ENCODE measurements at places on chromosomes 2 and 18.

DNA sequence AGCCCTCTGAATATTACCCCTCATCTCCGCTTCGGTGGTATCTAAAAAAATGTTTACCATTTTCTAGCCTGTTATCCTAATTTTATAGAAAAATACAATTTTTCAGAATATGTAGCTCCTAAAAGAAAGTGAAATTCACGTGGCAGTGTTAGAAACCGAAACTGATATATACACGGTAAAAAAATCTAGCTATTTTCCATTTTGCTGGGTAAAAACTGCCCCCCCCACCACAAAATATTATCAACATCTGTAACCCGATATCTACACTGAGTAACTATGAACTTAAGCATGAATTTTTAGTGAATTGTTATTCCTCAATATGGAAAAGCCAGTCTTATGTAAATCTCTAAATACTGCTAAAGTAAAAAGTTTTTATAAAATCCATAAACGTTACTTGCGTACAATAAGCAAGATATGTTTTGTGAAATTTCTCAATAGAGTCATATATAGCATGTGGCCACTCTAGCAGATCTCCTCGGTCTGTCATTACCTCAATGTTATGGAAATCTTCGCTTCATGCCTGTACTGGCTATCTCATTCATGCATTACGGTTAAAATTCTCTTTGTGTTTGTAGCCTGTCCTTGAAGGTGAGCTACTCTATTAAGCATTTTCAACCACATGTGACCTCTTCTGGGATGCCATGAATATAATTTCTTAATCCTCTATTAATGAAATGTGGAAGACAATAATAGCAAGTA, 524.2 kb downstream of the TRIB2 start:
- no peak for DNase-seq

GRCh38 chr2:204763974-204764703, 218.9 kb downstream of the PARD3B start:
- no peak for DNase-seq

DNA sequence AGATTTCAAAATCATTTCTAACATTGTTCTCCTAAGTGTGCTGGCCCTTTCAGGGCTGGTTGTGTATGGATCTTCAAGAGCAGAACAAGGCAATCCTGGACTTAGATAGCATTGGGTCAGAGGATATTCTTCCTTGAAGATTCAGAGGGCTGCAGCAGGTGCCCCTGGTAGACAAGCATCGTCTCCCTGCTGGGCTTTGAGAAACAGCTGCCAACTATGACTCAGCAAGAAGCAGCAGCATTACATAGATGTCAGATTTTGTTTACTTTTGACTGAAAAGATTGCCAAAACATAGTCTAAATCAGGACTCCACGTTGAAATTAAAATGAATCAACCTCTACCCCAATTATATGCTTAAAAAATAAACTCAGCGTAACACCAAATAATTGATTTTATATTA, 618.8 kb downstream of the SOCS6 start:
- DNase-seq, result no peak

DNA sequence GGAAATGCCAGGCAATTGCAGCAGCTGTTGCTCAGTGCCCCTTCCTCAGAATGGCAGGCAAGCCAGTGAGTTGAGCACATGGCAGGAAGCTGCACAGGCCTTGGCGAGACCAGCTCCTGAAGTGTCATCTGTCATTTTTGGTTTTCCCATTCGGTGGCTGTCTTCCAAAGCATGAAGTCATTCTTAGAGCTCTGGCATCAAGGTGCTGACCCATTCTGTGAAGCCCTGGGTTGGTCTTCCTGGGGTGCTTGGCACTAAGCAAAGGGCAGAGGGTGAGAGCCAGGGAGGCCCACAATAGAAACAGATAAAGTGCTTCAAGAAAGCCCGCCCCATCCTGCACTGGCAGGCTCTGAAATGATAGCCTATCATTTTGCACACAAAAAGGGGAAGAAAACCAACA, 150.5 kb downstream of the VAPA start:
- DNase-seq, result no peak

DNA sequence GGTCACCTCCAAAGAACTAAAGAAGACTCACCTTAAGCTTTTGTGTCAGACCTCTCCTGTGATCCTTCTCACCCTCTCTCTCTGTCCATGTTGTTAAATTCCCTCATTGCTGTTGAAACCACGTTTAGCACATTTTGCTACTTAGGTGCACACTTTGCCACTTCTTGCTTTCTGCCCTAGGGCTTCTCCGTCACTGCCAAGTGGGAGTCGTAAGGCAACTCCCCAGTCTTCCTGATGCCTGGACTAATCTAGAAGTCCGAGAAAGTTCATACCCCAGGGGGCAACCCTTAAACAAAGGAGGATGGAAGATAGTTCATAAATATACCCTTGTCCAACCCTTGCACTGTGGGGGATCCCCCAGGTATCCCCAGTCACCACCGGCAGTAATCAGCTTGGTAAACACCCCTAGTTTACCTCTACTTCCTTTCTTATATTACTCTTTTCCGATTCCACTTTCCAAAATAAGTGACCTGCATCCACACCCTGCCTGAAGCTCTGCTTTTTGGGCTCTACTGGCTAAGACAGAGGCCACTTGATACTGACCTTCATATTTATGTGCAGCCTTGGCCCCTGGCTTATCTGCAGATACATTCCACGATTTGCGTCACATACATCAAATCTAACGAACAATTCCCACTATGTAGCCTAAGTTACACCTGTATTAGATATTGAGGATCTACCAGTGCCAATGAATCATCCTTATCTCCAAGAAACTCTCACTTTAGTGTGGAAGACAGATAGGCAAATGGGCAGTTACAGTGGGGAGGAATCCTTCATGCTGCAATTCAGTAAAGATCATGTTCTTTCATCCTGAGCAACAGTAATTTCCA, 776.2 kb downstream of the RNF144A start:
- DNase-seq, result no peak

- DNase-seq, result no peak
Observed at GRCh38 chr2:150735894-150736498, 248.5 kb upstream of the RND3 start.

DNA sequence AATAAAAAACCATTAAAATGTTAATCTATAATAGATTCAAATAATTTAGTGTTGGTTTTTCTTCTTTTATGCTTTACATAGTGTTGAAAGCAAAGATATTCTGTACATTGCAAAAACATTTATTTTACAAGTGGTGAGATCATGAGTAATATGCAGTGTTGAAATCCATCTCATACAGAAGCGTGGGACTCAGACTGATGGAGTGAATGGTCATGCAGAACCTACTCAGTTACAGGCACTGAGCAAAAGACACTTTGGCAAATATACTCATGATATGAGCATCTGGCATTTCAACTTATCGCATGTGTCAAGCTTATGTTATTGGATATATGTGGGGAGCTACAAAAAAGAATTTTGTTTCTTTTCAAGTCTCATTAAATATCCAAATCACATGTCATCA, 620.2 kb upstream of the NETO1 start:
- DNase-seq, result no peak

GRCh38 chr2:155997538-155997937, 335.0 kb downstream of the NR4A2 start:
- DNase-seq, result no peak

- no peak for DNase-seq
Observed at GRCh38 chr2:221705185-221705877, 133.2 kb upstream of the EPHA4 start.

DNA sequence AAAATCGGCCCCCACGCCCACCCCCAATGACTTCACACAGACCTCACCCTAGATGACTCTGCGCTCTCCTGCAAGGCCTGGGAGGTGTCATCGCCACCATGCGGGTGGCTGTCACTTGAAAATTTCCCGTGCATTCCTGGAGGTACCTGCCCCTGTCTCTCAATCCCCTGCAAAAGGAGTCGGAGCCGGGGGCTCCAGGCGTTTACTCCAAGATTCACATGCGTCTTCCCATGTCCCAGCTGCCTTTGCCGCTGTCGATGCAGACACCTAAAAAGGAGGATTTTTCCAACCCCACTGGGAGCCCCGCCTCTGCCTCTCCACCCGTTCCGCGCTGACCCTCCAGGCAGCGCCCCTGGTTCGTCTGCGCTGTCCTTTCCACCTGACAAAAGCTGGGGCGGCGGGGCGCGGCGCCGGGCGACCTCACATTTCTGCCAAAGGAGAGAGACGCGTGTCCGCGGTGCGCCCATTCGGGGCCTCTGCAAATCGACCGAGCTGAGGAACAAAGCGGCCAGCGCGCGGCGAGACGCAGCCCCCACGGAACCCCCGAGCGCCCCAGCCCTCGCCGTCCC, 667 bp downstream of the REEP1 start:
- DNase-seq, result no peak

GRCh38 chr2:18379870-18380269, 180.6 kb downstream of the RDH14 start:
- DNase-seq, result no peak

- DNase-seq, result no peak
Observed at GRCh38 chr18:46001074-46001473, 33.9 kb upstream of the EPG5 start.

DNA sequence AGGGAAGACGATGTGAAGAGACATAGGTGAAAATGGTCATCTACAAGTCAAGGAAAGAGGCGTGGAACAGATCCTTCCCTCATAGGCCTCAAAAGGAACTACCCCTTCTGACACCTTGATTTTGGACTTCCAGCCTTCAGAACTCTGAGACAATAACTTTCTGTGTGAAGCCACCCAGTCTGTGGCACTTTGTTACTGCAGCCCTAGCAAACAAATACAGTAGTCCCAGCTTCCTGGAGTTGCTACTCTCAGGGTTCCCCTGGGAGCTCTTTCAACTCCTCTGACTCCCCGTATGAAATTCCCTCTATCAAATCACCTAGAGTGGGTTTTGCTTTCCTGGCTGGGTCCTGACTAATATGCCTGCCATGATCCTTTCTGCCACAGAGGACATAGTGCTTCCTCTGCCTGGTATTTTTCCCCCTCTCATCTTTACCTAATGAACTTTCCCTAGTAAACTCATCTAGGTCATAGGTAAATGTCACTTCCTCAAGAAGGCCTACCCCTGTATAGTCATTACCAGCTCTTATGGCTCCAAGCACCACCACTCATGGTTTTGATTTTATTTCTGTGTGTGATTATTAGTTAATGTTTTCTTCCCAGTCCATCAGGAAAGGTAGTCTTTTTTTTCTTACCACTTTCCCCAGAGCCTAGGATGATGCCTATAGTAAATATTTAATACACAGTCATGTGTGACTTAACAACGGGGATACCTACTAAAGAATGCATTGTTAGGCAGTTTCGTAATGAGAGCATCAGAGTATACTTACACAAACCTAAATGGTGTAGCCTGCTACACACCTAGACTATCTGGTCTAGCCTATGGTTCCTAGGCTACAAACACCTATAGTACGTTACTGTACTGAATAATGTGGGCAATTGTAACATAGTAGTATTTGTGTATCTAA, 111.5 kb upstream of the LGALSL start:
- no peak for DNase-seq

DNA sequence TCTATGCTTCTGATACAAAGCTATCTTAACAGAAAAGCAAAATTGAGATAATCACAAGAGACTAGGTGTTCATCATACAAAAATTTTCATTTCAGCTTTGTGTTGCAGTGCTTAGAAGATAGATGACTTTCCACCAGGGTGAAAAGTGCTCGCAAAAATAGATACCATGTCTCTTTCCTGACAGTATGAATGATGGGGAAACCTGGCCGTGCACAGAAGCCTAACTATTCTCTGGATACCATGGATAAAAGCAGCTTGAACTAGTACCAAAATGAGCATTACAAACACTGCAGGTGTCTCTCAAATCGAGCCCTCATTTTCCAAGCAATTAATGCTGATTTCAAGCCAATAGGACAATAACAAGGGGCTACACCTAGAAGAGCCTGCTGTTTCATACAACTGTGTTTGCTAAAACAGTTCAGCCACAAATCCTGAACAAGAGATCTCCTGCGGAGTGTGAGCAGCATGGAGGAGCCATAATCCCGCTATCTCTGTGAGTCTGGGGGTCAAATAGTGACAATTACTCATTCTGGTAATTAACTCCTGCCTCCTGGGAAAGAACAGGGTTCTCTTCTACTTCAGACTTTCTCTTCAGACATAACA, 507.6 kb downstream of the PID1 start:
- no peak for DNase-seq

DNA sequence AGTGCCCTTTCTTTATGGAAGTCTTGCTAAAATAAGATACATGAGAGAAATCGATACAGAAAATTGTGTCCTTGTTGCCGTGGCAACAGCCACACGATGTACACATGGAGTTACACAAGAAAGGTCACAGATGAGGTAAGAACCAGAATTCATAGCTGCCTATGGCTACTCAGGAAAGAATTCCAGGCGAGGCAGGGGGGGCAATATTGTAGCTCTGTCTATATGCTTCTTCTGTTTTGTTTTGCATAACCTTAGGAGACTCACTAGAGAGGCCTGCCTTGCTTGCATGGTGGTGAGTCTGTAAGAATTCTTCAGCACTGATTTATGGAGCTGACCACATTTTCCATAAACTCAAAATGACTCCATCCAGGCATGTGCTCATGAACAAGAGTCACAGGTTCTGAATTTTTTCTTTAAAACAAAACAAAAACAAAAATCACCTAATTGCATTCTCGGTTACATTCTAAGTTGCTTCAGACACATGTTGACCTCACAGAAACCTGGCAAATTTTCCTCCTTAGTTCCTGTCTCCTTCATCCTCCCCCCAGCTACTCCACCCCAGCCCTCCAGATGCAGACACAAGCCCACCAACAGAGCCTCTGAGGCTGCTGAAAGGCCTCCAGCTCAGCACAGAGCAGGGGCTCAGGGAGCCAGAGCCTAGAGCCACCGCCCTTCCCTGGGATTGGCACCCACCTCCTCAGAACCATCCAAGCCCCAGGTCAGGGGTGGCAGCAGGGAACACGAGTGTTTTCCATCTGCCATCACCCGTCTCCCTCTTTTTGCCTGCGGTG, 183.5 kb downstream of the ANTXR1 start:
- DNase-seq, result no peak

DNA sequence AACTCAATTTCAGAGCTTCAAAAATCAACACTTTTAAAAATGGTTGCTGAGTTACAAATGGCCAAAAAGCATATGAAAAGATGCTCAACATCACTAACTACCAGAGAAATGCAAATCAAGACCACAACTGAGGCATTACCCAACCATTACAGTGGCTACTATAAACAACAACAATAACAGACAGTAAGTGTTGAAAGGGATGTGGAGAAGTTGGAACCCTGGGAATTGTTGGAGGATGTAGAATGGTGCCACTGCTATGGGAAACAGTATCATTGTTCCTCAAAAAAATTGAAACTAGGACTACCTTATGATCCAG, 173.3 kb upstream of the SPRED2 start:
- DNase-seq, result no peak

DNA sequence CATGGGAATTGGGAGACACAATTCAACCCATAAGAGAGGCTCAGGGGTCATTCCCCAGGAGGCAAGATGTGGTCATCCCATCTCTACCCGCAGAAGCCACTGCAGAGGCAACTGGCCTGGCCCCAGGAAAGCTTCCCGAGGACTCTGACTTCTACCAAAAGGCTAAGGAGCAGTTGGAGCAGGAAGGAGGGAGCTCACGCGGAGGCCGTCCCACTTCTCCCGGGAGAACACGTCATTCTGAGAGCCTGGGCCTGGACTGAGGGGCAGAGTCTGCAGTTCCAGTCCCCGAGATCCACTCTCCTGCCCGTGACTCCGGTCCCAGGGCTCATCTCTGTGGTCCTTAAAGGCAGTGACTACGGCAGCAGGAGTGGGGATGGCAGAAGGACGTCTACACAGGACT, 69.0 kb upstream of the TAF1B start:
- no peak for DNase-seq

GRCh38 chr2:63700271-63700670, 111.5 kb downstream of the MDH1 start:
- DNase-seq, result no peak

- no peak for DNase-seq
Observed at GRCh38 chr2:204871231-204871953, 326.1 kb downstream of the PARD3B start.

- DNase-seq, result no peak
Observed at GRCh38 chr2:179636100-179636980, 225.1 kb downstream of the ZNF385B start.
